ENCODE measurements at places on chromosomes 2 and 18. TPM values are rescaled to one million over a fixed set of nuclear protein-coding genes. Genes with fewer than 3 reads are reported as not detected.
A peak's percentile ranks its signal among the peaks of the same experiment; 100 is the strongest.

The MFF gene
- 53.0 TPM for total RNA-seq

The TMEM163 gene
- 31.9 TPM for total RNA-seq

The CTAGE1 gene
- not detected for total RNA-seq

DNA sequence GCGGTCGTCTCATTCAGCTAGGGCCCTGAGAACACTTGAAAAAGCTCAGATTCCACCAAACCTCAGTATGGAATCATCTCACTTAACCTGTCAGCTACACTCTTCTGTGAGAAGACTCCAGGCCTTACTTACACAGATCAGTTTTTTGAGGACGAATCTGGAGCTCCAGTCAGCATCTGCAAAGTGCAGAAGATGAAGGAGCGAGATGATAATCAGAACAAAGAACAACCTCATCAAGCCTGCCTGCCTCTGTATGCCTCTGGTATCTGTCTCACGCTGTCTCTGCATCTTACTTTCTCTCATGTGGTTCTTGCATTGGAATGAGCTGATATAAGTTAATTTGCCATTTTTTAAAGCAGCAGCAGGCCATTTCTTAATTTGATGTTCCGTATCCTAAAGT is 444.1 kb upstream of the LRATD1 start:
- no peak for DNase-seq

DNA sequence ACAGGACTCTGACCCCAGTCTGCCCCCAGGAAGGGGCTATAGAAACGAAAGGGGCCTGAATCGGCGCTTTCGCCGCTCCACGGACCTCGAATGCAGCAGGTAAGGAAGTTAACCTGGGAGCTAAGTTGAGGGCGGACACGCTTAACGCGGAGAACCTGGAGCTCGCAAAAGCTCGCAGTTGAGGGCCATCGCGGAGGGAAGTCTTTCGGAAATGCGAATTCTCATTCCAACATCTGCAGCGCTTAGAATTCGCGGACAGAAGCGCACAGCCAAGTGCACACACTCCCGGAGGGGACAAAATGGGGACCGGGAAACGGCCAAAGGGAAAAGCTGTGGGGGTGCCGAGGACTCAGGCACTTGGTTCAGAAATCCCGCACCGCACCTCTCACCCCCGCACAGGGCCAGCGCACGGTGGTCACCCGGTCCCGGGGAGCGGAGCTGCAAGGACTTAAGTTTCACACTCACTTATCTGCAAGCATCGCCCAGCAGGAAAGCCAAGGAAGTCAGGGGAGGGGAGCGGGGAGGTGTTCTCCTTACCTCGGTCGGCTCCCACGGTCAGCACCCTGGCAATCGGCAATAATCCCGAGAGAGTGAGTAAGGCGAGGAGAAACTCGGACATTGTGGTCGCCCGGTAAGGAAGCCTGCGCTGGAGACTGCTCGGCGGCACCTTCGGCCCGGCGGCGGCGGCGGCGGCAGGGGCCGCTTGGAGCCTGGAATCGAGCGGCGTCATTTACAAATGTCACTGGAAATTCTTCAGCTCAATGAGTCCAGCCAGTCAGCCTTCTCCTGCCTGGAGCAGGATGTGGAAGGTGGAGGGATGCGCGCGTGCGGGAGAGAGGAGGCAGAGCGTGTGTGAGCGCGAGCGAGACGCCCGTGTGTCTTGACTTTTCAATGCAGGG is 456 bp downstream of the LRP1B start:
- DNase-seq = peak; percentile 75

DNA sequence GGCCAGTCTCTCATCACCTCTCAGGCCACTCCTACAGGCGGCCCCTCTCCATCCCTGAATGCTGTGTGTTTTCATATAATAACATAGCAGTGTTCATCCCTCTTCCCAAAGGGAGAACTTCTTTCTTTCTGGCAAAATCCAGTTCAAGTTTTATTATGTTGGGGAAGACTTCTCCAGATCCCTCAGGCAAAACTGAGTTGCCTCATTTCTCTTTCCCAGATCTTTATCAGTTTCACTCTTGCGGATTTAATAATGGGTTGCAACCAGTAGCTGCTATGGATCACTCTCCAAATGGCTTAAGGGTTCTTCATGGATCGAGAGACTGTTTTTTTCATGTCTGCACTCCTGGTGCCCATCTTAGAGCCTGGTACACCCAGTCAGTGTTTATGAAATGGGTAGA is 129.9 kb downstream of the FHOD3 start:
- DNase-seq = no peak

GRCh38 chr2:16105669-16106281 is 165.4 kb downstream of the MYCN start:
- DNase-seq = no peak

DNA sequence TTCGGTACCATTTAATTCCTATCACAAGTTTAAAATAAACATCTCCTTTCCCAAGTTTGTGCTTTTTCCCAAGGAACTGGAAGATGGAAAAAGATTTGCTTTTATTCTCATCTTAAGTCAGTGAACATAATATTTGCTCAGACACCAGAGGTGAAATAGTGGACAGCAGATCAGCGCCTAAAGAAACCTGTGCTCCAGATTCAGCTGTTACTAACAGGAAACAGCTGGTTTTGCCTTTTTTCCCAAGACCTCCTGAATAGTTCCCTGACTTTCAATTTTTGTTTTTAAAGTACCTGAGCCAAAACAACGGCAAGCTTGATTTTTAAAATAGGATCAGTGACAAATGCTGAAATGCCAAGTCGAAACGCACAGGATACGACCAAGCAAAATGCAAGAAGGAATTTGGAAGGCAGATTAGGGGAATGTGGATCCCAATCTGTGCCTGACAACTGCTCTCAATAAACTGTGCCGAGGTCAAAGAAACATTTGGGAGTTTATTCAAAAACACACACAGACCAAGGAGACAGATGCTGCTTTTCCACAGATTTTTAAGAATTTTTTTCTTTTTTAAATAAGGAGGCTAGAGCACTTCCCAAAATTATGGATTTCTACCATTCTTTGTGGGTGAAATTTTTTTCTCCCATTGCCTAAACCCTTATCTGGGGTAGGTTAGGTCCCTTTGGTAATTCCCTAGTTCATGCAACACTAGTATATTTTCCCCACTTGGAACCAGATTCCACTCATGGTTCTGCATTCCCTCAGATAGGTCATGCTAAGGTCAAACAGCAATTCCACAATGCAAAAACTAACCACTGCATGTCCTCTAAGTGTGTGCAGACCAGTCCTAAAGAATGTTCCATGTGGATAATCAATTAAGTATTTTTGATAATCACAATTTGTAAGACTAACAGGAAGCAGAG is 121.5 kb upstream of the PDE1A start:
- no peak for DNase-seq

- DNase-seq = no peak
Observed at GRCh38 chr2:53765767-53766166, 1.8 kb upstream of the CHAC2 start.

DNA sequence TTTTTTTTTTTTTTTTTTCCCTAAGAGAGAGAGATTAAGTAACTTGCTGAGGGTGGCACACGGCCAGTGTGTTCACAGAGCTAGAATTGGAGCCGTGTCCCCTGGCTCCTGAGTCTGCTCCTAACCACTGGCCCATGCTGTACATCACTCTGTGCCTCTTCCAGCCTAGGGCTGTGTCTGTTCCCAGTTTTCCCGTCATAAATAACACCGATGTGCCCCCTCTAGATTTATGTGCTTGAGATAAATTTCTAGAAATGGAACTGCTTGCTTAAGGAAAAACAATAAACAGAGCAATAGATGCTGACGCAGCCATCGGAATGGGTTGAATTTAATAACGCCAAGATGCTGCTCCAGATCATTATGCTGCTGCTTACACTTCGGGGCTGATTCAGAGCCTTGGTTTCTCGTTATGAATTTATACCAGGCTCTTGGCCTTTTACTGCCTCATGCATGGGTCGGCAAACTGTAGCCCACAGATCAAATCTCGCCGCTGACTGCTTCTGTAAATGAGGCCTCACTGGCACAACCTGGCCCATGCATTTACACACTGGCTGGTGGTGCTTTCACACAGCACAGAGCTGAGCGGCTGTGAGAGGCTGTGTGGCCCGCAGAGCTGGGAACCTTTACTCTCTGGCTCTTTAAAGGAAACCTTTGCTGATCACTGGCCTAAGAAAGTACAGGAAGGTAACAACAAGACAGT is 58.1 kb downstream of the NDUFA10 start:
- no peak for DNase-seq

- no peak for DNase-seq
Observed at GRCh38 chr18:6174983-6175745, 239.5 kb downstream of the L3MBTL4 start.

DNA sequence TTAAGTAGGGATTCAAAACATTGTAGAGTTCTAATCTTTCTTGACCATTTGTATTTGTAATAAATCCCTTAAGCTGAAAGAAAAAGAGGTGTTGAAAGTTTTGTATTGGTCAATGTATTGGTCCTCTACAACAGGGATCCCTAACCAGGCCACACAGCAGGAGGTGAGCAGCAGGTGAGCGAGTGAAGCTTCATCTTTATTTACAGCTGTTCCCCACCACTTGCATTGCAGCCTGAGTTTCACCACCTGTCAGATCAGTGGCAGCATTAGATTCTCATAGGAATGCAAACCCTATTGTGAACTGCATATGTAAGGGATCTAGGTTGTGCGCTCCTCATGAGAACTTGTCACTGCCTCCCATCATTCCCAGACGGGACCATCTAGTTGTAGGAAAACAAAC is 715.7 kb upstream of the NXPH2 start:
- no peak for DNase-seq

DNA sequence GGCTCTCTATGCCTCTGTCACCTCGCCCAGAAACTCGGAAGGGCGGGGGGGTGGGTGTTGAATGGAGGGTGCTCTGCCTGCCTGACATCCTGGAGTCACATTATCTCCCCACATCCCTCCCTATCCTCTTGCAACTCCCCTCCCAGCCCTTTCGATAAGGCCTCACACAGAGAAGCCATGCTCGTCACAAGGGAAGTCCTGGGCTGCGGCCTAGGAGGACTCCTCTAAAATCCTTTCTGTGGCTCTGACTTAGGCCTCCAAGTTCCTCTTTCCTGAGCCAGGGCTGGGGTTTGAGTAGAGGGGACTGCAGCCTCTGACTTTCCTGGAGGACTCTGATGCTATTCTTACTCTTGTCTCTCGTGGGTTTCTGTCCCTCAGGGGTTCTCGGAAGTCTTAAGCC is 75.0 kb upstream of the PKDCC start:
- DNase-seq = no peak

DNA sequence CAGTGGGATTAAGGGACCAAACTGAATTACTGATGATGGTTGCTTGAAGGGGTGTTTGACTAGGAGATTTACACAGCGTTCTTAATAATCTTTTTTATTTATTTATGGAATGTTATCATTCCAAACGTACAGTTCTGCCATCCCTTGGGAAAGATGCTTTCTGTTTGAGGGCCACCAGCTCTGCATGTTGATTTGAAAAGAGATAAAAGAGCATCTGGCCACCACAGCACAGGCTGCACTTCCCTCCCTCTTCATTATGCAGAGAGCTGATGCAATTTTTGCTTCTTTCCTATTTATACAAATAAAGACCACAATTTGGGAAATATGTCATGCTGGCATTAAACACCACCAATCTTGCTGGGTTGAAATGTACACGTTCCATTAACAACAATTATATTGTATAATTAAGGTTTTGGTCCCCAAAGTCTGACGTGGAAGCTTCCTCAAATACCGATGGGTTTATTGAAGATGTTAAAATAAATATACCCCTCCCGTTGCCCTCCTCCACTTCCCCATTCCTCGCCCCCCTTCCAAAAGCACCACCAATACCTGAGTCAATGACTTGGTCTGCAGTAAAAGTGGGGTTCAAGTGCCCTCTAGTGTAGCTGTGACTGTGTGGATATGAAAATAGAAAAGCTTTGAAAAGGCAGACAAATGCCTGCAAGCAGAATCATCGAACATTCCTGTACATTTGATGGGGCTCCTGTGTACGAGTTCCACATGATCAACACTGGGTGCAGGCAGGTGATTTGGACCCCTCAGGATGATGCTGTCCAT is 211.9 kb downstream of the HRH4 start:
- no peak for DNase-seq

DNA sequence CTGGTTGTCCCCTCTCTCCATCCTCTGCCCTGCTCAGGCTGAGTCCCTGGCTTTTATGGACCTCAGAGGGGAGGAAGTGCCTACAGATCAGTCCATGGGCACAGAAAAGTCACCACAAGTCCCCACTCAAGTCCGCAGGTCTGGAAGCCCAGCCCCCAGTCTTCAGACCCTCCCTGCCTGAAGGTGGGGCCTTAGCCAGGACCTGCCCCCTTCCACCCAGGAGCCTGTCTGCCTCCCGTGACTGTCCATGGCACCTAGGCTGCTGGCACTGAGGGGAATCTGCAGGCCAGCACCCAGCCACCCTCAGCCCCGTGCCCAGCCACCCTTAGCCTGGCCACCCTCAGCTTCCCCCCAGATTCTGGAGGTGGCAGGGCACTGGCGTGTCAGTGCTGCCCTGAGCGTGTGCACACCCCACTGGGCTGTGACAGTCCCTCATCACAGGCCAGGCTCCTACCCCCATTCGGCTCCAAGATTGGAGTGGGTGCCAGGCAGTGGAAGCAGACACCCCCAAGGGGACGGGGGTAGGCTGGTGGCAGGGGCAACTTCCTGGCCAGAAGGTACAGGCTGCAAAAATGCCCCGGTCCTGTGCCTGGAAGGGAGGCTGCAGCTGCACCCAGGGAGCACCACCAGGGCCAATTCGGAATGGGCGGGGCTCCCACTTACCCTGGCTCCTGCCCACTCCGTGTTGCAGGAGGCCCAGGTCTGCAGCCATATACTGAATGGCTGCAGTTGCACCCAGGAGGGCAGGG is 154.7 kb upstream of the RMP24 start:
- no peak for DNase-seq

All from lower lobe of right lung (tissue), 2 donors.